ENCODE measurements at places on chromosomes 11 and 22. TPM values are rescaled to one million over a fixed set of nuclear protein-coding genes. Genes with fewer than 3 reads are reported as not detected.

TPBGL gene
- 0.79 TPM for total RNA-seq

HBE1 gene
- total RNA-seq = 1.2 TPM

SLC15A3 gene
- 7.1 TPM for total RNA-seq

CLTCL1 gene
- total RNA-seq = 8.5 TPM

DNA sequence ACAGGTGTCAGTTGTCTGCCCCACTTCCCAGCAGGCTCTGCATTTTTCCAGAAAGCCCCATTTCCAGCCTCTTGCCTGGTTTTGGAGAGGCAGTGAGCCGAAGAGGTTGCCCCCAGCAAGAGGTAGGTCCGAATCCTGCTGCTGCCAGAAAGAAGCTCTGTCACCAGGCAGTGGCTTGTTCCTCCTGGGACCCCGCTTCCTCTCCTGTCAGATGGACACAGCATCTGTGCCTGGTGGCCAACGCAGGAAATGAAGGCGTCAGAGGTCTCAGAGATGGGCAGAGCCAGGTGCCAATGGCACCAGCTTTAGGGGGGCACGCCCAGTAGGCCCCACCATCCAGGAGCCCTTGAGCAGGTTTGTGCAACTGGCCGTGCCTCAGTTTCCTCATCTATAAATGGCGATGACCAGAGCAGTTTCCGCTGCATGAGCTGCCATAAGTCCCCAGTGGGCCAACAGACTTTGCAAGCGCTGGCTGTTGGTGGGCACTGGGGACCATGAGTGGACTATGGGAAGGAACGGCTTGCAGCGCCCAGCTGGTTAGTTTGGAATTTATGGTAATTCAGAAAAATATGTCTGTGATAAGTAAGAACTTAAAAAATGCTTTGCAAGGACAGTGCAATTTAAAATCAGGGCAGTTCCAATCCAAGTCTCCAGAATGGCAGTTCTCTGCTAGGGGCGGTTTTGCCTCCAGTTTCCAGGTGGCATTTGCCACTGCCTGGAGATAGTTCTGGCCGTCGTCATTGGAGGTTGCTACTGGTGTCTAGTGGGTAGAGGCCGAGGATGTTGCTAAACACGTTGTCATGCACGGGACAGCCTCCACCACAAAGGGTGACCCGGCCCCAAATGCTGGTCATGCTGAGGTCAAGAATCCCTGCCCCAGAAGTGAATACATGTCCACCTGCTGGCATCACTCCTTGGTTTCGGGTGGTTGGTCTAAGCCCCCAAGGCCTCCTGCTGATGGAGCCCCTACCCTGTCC is 2.3 kb upstream of the OSBPL5 start:
- no peak for DNase-seq

DNA sequence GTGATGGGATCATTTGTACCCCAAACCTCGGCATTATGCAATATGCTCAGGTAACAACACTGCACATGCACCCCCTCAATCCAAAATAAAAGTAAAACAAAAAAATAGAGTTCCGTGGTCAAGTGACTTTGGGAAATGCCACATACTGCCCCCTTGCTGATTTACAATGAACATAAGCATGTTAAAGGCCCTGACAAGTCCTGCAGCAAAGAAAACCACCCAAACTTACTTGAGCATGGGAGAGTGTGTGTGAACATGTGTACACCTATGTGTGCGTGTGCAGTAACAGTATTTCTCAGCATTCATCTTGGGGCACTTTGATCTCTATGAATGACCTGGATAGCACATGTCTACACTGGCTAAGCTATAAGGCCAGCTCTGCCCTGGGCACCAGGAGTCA is 15.8 kb upstream of the IGSF22 start:
- DNase-seq = no peak

DNA sequence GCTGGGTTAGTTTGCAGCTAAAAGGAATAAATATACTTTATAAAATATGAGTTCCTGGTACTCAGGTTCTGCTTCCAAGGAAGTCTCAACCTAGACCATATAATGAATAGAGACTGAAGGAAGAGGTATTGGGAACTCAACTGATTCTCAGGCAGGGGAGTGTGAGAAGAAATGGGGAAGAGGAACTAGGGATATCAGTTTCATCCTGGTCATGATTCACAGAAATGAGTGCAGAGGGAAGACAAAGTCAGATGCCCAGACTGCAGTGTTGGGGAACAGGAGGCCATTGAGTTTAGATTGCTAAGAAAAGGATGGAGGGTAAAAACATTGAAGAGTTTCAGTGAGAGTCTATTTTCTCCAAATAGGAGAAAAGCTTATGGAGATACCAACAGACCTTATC is 28.8 kb downstream of the PLAAT5 start:
- DNase-seq = no peak

GRCh38 chr22:39546889-39547586 is 14.5 kb upstream of the RPS19BP1 start:
- DNase-seq = peak; percentile 90

DNA sequence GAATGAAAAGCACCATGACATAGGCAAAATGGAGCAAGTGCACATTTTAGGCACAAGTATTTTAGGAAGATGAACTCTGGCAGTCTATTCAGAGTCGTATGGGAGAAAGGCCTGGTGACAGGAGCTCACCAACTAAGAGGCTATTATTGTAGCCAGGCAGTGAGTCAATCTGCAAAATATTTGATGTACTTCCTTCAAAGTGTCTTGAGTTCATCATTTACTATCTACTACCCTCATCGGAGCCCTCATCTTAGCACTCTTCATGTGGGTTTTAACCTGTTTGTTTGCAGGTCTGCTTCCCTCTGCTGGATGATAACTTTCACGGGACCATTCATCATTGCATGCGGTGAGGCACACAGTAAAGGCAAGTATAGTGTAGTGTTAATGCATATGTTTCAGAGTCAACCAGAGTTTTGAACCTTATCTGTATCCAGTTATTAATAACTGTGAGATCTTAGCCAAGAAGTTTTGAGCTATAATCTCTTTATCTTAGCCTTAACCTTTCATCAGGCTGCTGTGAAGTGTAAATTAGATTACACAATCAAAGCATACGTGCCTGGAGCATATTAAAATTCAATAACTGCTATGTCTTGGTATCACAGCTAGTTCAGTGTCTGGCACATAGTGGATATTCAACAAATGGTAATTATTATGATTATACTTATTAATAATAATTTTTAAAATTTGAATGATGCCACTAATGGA is 70.9 kb upstream of the SC5D start:
- no peak for DNase-seq

- DNase-seq = no peak
These were observed 10.8 kb downstream of the C1QTNF6 start for GRCh38 chr22:37177221-37177620.

- no peak for DNase-seq
These were observed 43.5 kb upstream of the MYEOV start for GRCh38 chr11:69250186-69251056.

DNA sequence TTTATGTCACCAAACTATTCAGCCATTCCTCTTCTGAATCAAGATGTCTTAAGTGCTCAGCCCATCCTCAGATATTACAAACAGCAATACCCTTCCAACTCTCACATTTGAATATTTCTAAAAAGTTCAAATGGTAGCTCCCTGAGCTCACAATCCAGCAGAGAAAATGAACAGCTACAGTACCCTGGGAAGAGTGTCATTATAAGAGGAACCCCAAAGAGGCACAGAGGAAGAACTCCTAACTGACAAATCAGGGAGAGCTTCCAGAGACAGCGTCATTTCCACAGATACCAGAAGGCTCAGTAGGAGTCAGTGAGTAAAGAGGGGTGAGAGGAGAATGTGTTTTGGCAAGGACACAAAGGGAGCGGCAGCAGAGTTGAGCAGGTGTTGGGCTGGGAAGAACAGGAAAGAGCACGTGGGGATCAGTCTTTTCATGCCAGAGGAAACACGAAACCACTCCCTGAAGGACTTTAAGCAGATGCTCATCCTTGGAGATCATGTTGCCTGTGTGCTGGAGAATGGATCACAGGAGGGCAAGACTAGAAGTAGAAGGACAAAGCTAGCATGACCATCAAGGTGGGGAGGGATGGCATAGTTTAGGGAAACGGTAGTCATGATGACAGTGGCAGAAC is 4.3 kb downstream of the CLTCL1 start:
- peak; percentile 49 for DNase-seq

DNA sequence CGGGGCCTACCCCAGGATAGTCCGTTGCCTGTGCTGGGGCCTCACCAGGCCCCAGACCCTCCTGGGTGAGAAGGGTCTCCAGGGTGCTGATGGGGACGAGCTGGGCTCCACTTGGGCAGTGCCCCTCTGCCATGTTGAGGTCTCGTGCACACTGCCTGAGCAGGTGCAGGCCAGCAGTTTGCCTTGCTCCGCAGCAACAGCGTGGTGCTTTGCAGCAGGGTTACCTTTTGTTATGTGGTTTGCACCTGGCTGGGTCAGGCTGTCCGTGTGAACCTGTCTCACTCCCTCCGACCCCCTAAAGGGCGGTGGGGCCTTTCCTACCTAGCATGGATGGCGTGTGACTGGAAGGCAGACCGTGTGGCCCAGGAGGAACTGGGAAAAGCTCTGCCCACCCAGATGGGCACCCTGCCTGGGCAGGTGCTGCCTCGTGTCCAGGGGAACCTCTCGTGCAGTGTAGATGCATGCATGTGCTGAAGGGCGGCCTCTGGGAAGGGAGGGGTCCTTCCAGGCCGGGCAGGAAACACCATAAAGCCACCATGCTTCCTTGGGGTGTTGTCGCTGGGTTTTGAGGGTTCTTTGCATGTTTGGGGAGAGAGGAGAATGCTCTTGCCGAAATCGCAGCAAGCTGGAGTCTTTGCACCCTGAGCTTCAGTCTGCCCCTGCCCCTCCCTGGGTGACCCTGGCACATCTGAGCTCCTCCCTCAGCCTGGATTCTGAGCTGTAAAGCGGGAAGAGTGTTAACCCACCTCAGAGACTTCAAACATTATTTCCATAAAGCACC is 75.4 kb upstream of the PPARA start:
- DNase-seq = peak; percentile 3

- no peak for DNase-seq
These were observed 19.1 kb upstream of the IL18BP start for GRCh38 chr11:71979602-71980001.

DNA sequence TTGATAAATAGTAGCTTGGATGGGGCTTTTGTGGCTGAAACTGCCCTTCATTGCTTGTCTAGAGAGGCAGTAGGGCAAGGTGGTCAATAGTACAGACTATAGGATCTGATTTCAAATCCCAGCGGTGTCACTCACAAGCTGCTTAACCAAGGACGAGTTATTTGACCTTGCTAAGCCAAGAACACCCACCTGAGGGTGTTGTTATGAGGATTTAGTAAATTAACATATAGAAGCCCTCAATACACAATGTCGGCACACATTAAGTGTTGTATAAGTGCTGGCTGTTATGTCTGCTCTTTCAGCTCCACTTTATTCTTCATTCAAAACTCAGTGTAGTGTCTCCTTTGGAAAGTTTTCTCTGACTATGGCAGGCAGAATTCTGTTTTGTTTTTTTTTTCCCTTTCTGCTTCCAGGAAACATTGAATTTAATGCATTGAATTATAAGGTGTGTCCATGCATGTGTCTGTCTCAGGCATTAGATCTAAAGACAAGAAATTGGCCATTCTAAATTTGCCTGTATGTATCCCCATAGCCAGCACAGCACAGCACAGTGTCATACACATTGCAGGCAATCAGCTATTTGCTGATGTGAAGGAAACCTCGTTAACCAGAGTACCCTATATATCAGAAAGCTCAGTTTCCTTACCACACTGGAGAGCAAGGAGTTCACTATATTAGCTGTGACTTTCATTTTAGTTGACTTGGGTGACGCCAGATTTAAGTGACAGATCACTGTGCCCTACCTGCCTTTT is 212.1 kb downstream of the NELL1 start:
- no peak for DNase-seq

- no peak for DNase-seq
These were observed 5.5 kb upstream of the CYTH4 start for GRCh38 chr22:37276776-37277175.

GRCh38 chr11:58446294-58446693 is 4.3 kb upstream of the OR5B12 start:
- no peak for DNase-seq

DNA sequence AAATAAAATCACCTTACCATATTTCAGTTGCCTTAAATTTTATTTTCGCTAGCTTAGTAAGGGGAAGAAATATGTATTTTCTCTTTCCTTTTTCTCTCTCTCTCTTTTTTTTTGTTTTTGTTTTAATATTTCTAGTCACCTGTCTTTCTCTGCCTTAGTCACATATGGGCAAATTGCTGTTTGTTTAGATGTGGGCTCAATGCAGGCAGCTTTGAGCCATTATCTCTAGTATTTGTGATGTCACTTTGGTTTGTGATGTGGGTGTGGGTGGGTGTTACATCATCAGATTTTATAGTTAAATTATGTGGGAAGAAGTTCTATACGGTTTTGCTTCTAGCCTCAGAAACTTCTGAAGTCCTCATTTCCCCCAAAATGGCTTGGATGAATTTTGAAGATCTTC is at the start of gene C22orf31:
Gene C22orf31 (minus strand): TSS at position 59 of the 400 bp plus-strand sequence. CDS start 39 bp downstream, at position 20.
- no peak for DNase-seq

- DNase-seq = no peak
These were observed 3.1 kb upstream of the TMEM218 start for GRCh38 chr11:125114518-125114917.

GRCh38 chr22:19877626-19878339 is 23.1 kb upstream of the GNB1L start:
- peak; percentile 1 for DNase-seq

DNA sequence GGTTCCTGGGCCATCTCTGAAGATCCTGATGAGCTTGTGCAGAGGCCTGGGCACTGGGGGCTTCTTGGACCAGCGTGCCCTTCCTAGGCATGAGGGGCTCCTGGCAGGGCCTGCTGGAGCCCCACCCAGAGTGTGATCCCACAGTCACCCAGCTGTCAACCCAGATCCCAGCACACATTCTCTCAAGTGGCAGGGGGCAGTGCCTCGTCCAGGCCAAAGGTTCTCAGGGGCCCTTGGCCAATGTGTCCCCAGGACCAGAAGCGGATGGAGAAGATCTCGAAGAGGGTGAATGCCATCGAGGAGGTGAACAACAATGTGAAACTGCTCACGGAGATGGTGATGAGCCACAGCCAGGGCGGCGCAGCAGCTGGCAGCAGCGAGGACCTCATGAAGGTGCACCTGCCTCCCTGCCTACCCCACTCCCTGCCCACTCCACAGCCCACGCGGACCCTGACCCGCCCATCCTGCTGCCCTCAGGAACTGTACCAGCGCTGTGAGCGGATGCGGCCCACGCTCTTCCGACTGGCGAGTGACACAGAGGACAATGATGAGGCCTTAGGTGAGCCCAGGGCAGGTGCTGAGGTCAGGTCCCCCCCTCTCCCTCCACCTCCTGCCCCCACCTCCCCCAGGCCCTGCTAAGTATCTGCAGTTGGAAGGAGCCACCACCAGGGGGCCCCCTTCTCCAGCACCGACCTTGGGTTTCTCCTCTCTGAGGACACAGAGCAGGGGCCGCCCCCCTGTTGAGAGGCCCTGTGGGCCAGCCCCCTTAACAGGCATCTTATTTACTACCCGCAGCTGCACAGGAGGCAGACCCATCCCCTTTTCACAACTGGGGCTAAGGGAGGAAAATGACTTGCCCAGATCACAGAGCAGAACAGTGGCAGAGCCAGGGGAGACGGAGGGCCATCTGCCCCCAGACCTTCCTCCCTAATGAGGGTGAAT is 14.7 kb downstream of the GGA1 start:
- DNase-seq = peak; percentile 52
